ENCODE measurements at places on chromosomes 11 and 22. TPM values are rescaled to one million over a fixed set of nuclear protein-coding genes. Genes with fewer than 3 reads are reported as not detected.

Gene FTH1
- total RNA-seq = 840 TPM

Gene TRIM49D1
- total RNA-seq = not detected

Gene BID
- total RNA-seq = 39.3 TPM

- peaks cover 15% of the 10 kb centered on the region for H3K4me1 ChIP-seq
- no peak for DNase-seq
- H3K27me3 ChIP-seq = peaks cover 14% of the 10 kb centered on the region
- H3K4me3 ChIP-seq = no peak overlapping the region
- no peak overlapping the region for H3K27ac ChIP-seq
- no peaks in the 10 kb centered on the region for H3K36me3 ChIP-seq
Observed at GRCh38 chr22:20390394-20390907, 3.5 kb upstream of the ZNF74 start.

GRCh38 chr22:17845327-17845726, 71.1 kb upstream of the BID start:
- no peak overlapping the region for H3K4me3 ChIP-seq
- H3K27me3 ChIP-seq = no peaks in the 10 kb centered on the region
- no peaks in the 10 kb centered on the region for H3K36me3 ChIP-seq

DNA sequence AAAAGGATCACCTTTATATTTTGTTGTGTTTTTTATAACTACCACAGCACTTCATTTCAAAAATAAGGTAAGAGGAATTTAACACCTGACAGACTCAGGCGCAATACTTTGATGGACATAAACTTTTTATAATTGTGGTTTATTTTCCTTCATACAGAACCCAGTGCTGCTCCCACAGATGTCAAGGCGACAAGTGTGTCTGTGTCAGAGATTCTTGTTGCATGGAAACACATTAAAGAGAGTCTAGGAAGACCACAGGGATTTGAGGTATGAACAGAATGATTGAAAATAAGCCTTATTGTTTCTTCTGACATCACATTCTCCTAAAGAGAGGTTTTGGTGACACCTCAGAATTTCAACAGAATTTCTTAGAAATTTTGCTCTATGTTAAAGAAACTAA, 378.9 kb upstream of the ARHGAP42 start:
- no peaks in the 10 kb centered on the region for H3K36me3 ChIP-seq
- no peaks in the 10 kb centered on the region for H3K4me1 ChIP-seq
- no peak overlapping the region for H3K4me3 ChIP-seq
- no peak overlapping the region for H3K27ac ChIP-seq

DNA sequence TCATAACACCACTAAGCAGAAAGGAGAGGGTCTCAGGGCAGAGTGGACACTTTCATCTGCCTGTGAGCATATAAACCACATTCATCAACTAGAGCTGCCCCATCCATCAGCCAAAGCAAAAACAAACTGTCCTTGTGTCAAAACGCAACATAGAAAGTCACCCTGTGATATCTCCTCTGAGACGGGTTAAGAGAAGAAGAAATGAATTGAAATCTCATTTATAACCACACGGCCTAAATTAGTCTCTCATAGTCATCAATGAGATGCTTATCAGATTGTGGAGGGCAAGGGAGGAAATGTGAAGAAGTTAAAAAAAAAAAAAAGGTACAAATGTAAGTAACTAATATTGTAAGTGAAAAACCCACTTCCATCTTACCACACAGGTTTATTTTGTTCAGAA, 75.7 kb downstream of the SIK3 start:
- no peak for DNase-seq
- H3K36me3 ChIP-seq = peaks cover 3% of the 10 kb centered on the region
- peaks cover 63% of the 10 kb centered on the region for H3K4me1 ChIP-seq
- peak overlapping the region; percentile 11 for H3K27ac ChIP-seq
- H3K4me3 ChIP-seq = no peak overlapping the region
- no peaks in the 10 kb centered on the region for H3K27me3 ChIP-seq

DNA sequence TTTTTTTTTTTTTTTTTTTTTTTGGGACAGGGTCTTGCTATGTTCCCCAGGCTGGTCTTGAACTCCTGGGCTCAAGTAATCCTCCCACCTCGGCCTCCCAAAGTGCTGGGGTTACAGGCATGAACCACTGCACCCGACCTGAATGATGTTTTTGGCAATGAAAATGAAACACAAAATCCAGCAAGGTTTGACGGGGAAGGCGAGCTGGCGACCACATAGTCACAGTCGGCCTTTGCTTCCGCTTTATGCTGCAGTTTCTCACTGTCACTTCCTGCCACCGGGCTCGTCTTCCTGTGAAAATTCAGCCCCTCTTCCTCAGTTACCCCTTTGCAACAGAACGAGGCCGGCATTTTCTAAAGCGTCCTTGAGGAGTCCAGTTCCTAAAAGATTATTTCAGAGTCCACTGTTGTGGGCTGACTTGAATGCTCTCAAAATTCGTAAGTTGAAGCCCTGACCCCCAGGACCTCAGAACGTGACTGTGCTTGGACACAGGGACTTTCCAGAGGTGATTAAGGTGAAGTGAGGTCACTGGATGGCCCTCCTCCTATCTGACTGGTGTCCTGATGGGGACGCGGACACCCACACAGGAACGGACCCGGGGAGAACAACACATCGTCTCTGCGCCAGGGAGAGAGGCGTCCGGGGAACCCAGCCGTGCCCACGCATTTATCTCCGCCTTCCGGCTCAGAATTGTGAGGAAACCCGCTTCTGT, 2.9 kb upstream of the BID start:
- H3K36me3 ChIP-seq = peaks cover 19% of the 10 kb centered on the region
- DNase-seq = peak; percentile 82
- H3K4me1 ChIP-seq = peaks cover 75% of the 10 kb centered on the region
- H3K27me3 ChIP-seq = peaks cover 10% of the 10 kb centered on the region

DNA sequence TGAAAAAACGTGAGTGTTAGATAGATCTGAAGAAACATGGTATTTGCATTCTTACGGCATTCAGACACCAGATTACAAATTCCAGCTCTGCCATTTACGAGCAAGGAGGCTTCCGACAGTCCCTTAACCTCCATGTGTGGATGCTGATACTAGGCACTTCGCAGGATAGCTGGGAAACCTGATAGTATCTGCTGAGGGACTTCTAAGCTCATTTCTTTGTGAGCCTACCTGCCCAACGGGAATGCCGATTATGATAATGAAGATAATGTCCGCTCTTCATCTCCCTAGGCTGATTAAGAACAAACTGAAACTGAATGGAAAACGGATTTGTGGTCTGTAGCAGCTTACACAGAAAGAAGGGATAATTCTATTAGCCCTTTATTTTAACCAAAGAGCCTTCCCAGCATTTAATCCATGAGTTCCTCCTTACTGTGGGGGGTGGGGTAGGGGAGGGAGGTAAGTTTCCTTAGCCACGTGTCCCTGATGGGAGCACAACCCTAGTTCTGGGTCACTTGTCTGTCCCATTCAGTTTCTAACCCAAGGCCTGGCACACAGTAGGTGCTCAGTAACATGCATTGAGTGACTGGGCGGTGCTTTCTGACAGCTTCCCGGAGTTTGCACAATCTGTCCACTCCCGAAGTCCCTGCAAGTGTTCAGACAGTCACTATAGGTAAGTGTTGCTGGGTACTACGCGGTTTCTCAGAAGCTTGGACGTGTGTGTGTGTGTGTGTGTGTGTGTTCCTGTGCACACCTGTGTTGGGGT, 39.2 kb downstream of the CD6 start:
- H3K27ac ChIP-seq = peak overlapping the region; percentile 77
- H3K27me3 ChIP-seq = no peaks in the 10 kb centered on the region
- H3K4me1 ChIP-seq = peaks cover 66% of the 10 kb centered on the region
- DNase-seq = no peak

DNA sequence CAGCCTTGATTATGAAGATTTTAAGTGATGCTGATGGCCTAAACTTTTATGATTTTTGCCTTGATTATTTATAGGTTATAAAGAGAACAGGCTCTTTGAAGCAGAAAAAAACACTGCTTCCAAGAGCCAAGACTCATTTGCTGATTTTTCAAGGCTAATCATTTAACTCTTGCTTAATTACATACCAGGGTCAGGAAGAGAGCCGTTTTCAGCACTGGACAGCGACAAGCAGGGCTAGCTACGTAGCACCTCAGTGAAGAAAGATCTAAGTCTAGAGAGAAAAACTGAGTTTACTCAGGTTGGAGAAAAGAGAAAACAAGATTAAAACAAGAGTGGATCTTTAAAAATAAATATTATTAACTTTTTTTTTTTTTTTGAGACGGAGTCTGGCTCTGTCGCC, 615.4 kb upstream of the B3GAT1 start:
- H3K4me3 ChIP-seq = no peak overlapping the region
- no peaks in the 10 kb centered on the region for H3K4me1 ChIP-seq
- H3K27ac ChIP-seq = no peak overlapping the region
- DNase-seq = peak; percentile 46

- H3K4me3 ChIP-seq = no peak overlapping the region
- DNase-seq = no peak
- H3K4me1 ChIP-seq = peaks cover 31% of the 10 kb centered on the region
Observed at GRCh38 chr11:67345247-67345919, 8.0 kb downstream of the POLD4 start.

GRCh38 chr22:17095538-17095937, 10.7 kb downstream of the IL17RA start:
- DNase-seq = no peak
- H3K4me3 ChIP-seq = no peak overlapping the region
- no peaks in the 10 kb centered on the region for H3K27me3 ChIP-seq
- no peak overlapping the region for H3K27ac ChIP-seq
- peaks cover 74% of the 10 kb centered on the region for H3K36me3 ChIP-seq

DNA sequence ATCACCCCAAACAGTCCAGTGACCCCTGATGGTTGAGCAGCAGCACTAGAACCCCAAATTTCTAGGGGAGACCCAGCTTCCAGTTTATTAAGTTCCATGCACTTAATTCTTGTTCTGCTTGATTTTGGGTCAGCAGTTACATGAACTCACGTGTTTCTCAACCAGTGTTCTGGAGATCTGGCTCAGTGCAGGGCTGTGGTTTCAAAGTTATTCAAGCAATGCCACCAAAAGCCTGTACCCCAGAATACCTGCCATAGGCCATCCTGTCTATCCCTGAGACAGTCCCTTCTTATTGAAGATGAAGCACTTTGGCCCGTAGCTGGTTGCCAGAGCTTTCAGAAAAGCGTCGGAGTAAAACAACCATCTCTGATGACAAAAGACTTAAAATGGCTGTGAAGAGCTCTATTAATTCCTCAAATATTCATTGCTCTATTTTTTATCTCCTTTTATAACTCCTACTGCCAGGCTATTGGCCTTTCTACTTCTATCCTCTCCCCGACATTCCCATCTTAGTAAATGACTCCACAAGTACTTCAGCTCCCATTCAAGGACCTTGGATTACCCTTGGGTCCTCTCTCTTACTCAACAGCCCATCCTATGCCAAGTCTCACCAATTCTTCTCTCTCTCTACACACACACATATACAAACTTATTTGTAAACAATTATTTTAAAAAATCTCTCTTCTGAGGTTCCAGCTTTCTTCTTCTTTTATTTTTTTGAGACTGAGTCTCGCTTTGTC, 18.0 kb upstream of the VPREB1 start:
- H3K4me1 ChIP-seq = no peaks in the 10 kb centered on the region
- H3K27me3 ChIP-seq = no peaks in the 10 kb centered on the region
- no peak for DNase-seq
